ENCODE measurements at places on chromosomes 3 and 15. TPM values are rescaled to one million over a fixed set of nuclear protein-coding genes. Genes with fewer than 3 reads are reported as not detected.

DNA sequence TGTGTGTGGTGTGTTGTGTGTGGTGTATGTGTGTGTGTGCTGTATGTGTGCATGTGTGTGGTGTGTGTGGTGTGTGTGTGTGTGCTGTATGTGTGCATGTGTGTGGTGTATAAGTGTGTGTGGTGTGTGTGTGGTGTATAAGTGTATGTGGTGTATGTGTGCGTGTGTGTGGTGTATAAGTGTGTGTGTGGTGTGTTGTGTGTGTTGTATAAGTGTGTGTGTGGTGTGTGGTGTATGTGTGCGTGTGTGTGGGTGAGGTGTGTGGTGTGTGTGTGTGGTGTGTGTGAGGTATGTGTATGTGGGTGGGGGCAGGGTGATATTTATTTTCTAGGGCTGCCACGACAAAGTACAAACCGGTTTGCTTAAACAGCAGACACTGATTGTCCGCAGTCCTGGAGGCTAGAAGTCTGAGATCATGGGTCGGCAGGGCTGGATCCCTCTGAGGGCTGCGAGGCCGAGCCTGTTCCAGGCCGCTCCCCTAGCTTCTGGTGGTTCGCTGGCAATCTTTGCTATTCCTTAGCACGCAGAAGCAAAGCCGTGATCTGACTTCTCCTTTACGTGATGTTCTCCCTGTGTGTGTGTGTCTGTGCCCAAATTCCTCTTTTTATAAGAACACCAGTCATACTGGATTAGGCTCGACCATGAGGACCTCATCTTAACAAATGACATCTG lies 160.2 kb downstream of the XXYLT1 start:
- peak; percentile 88 for DNase-seq

GRCh38 chr3:38637906-38638305 lies 11.6 kb downstream of the SCN5A start:
- peak; percentile 35 for DNase-seq

DNA sequence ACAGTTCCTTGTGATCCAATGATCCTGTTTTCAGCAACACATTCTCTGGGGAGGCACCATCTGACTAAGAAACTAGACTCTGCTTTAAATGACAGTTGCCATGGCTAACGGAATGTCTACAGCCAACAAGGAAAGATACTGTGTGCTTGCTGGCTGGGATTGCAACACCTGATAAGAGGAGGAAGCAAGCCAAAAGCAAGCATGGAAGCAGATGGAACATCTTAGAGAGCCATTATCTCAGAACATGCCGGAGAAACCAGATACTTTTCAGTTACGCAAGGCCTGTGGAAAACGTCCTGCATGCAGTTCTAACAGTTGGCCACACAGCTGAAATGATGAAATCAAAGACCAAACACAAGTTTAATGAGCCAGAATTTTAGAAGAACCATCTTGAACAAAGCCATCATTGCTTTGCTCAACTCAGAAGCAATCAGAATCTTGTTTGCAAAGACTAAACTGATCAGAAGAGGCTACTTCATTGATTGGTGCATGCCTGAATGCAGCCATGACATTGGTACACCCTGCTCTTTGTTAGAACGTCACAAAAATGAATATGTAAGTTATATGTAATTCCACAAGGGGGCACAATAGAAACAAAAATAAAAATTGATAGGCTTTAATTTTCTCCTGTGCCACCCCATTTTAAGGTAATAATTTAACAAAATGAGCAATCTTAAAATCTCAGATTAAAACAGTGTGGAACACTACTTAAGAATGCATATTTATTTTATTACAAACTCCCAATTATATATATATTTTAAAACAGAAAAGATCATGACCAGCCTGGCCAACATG lies 50.8 kb downstream of the GXYLT2 start:
- DNase-seq = peak; percentile 81

DNA sequence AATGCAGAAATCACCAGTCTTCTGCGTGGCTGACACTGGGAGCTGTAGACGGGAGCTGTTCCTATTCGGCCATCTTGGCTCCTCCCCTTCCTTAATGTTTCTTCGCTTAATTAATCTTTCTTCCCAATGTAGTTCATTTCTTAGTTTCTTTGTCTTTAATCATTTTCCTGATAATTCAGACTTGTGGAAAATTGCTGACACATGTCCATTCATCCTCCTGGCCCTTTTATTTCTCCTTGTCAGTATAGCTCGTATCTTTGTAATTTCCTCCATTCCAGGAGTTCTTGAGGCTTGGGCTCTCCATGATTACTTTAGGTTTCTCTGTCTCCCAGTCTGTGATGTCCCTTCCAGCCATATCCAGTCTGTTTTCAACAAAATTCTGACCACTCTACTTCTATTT lies 98.7 kb downstream of the UBE2E2 start:
- no peak for DNase-seq

DNA sequence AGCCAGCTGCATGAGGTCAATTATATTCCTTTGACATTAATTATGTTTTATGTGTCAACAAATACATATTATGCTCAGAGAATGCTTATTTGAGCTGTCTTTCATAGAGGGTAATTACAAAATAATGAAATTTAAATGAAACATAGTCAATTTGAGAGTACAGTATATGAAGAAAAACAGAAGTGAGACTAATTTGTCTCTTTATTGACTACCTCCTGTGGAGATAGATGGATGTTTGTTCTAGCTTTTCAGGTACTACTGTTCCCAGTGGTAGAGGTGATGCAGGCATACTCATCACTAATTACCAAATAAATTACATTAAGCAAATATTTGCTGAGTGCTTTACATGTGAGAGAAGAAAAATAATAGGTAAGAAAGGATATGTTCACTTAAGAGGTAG lies 1129.6 kb downstream of the OTOL1 start:
- no peak for DNase-seq

- no peak for DNase-seq
These were observed 562.9 kb downstream of the MECOM start for GRCh38 chr3:169100616-169101015.

- DNase-seq = no peak
These were observed 197.2 kb upstream of the CTNNB1 start for GRCh38 chr3:41002104-41002503.

- no peak for DNase-seq
These were observed 61.1 kb downstream of the AAGAB start for GRCh38 chr15:67193223-67193990.

CAMKV gene
- total RNA-seq = not detected

SYNM gene
- total RNA-seq = 447 TPM

RTP3 gene
- not detected for total RNA-seq

Measured in posterior vena cava (tissue), 2 donors.